ENCODE measurements at places on chromosomes 4 and X. TPM values are rescaled to one million over a fixed set of nuclear protein-coding genes. Genes with fewer than 3 reads are reported as not detected.

- no peak for DNase-seq
Observed at GRCh38 chrX:1274786-1275185, 6.2 kb downstream of the CSF2RA start.

DNA sequence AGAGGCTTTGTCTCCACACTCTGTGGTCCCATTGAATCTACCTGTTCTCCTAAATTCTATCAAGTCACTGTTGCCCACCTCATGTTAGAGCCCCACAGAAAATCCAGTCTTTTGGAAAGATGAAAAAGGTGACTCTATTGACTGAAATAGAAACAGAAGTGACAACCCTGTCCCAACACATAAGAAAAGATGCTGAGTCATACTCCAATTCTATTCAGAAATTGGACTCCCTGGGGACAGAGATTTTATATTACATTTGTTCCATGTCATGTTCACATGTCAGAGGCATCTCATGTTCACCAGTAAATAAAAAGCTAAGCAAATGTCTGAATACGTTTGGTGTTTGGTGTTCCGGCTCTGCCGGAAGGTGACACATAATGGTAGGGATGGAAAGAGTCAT, 2.9 kb upstream of the GRPR start:
- DNase-seq: no peak

GRCh38 chr4:40630335-40631021, 814 bp upstream of the RBM47 start:
- DNase-seq: peak; percentile 71

GRCh38 chr4:81599742-81600380, 128.2 kb upstream of the RASGEF1B start:
- no peak for DNase-seq

DNA sequence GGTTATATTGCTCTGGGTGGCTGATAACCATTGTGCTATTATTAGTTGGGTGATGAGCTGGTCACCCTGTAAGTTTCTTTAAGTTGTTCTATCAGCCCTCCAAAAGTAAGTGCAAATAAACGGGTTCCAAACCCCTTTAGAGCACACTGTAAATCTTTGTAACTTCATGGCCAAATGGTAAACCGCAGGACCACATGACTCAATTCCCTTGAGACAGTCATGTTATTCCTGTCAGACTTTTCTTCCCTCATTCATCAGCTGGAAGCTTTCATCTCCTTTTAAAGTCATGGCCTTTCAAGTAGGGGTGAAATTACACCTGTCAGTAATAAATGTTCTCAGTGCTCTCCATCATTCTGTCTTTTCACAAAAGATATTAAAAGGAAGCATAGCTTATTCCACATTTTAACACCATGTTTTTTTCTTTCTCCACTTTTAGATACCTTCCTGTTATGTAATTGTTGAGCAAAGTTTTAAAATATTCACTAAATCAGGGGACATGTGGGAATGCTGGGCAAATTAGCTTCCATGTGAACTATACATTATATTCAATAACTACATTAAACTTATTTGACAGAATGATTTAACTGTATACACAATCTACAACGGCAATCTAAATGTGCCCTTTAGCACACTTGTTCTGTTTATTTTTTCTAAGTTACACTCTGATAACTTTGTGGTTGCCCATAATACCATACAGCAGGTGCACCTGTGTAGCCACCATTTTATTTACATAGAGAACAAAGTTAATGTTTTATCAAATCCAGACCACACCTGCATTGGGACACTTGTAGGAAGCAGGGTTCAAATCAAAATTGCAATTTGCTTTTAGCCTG, 275.5 kb downstream of the CFAP299 start:
- peak; percentile 31 for DNase-seq

DNA sequence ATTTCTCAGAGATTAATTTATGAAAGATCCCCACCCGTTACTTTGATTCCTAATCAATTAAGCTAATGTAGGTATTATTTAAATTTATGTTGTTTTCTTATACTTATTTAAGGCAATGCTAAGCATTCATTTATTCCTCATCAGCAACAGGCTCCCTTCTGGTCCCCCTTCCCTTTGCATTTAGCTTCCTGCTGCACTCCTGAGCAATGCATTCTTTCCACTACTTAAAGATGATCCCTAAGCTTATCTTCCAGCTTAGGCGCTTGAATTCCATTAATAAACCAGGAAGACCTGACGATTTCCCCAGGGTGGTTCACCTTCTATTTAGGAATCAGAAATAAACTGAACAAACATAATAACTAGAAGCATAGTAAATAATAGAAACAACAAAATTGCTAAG, 1003.1 kb downstream of the FSTL5 start:
- no peak for DNase-seq

DNA sequence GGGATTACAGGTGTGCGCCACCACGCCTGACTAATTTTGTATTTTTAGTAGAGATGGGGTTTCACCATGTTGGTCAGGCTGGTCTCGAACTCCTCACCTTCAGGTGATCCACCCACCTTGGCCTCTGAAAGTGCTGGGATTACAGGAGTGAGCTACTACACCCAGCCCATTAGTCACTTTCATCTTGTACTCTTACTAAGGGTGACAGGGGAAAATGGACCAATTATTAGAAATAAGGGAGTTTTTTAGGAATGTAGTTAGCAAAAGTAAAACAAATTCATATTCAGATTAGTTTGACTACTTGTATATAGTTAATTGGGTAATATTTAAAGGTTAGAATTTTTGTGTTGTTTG, 26.1 kb downstream of the SMARCA5 start:
- no peak for DNase-seq

DNA sequence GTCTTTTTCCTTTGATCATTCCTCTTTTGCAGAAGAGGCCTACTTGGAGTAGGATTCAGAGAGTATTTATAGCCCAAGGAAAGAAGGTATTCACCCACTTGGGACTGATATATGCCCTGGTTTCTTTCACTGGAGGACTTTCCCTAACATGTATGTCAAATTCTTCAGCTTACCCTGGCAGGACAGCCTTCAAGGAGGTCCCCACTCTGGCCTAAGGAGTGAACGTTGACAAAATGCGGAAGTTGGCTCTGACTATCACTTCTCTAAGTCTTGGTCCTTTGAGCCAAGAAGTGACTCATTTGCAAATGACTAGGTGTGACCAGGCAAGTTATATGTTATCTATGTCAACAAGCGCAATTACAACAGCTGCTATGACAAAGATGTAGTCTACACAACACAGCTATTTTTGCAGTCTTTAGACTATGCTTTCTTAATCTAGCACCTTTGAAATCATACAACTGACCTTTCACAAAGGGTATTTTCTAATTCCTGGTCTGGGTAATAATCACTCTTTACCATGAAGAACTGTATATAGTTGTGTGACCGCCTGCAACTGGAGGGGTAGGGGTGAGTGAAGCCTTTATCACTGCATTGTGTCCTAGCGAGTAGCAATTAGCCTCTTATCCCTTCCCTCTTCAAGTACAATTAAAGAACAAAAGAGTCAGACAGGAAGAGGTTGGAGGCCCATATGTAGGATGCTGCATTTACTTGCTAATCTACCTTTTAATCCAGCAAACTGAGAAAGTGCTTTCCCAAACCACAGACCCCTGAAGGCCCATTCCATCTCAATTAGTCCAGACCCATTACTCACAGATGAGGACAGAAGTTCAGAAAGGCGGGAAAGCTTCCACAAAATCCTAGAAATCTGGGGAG, 50.1 kb downstream of the RASGEF1B start:
- peak; percentile 98 for DNase-seq

DNA sequence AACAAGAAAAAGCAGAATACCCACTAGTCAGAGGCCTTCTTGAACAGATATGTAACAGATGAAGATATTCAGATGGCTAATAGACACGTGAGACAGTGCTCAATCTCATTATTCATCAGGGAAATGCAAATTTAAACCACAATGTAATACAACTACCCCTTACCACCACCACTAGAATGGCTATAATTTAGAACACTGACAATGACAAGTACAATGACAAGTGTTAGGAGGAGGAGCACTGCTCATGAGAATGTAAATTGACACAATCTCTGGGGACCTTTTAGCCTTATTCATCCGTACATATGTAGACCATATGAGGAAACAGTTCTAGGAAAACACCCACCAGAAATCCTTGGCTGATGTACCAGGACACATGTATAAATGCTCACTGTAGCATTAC, 13.1 kb downstream of the ZNF81 start:
- no peak for DNase-seq

GRCh38 chrX:109992203-109992602, 10.7 kb upstream of the TMEM164 start:
- no peak for DNase-seq

- DNase-seq: no peak
Observed at GRCh38 chr4:19924761-19925160, 326.9 kb upstream of the SLIT2 start.

- no peak for DNase-seq
Observed at GRCh38 chrX:16191605-16192004, 24.3 kb downstream of the MAGEB17 start.

MAGEC2 gene
- total RNA-seq: not detected

MUC7 gene
- not detected for total RNA-seq

HMGN5 gene
- total RNA-seq: 0.38 TPM

FREM3 gene
- not detected for total RNA-seq

KIF4A gene
- 0.64 TPM for total RNA-seq

SH3TC1 gene
- total RNA-seq: 32.1 TPM

VEGFC gene
- total RNA-seq: 8.7 TPM

NDUFB11 gene
- total RNA-seq: 32.1 TPM

LAP3 gene
- 72.4 TPM for total RNA-seq

All from bronchial epithelial cell (primary cell).